ENCODE measurements at places on chromosomes 3 and 15.

DNA sequence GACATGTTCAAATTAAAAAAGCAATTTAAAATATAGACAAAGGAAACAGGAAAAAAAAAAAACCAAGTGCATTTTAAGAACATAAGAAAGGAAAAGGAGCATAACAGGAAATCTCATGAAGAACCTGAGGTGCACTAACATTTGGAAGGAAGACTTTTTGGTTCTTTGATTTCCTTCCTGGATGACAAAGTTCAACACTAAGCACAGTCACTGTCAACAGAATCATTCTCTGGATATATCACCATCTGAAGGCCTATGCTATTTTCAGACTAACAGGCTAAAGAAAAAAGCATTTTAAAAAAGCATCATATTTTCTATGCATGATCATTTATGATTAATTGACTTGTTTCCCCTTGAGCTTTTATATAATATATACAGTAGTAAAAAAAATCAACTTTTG is 349.6 kb downstream of the PLCL2 start:
- no peak for DNase-seq

- no peak for DNase-seq
These were observed 87.8 kb downstream of the RYR3 start for GRCh38 chr15:33398555-33398954.

GRCh38 chr15:70424937-70425411 is 327.3 kb upstream of the TLE3 start:
- no peak for DNase-seq

GRCh38 chr3:115708540-115708939 is 85.2 kb downstream of the GAP43 start:
- DNase-seq, result no peak

GRCh38 chr3:111978583-111979433 is at the start of gene ABHD10:
Gene ABHD10, plus strand, starts transcription at chr3:111979026. Its CDS starts 36 bp downstream, at chr3:111979062.
- DNase-seq, result peak; percentile 98

- no peak for DNase-seq
These were observed 270.0 kb upstream of the PEX5L start for GRCh38 chr3:180306691-180307090.

DNA sequence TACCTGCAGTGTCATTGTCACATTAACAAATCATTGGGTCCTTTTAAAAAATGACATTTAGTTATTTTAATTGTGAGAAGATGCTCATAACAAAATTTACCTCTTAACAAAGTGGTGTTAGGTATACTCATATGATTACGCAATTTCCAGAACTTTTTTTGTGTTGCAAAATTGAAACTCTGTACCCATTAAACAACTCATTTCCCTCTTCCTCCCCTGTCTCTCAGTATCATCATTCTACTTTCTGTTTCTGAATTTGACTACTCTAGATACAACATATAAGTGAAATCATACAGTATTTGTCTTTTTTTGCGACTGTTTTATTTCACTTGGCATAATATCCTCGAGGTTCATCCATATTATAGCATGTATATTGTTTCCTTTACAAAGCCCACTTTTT is 58.7 kb upstream of the CHST2 start:
- no peak for DNase-seq

GRCh38 chr3:88611826-88612326 is 462.1 kb downstream of the C3orf38 start:
- no peak for DNase-seq

GRCh38 chr3:57559526-57559925 is 3.5 kb downstream of the PDE12 start:
- DNase-seq, result peak; percentile 36

GRCh38 chr3:98811048-98811447 is 47.9 kb downstream of the ST3GAL6 start:
- DNase-seq, result no peak

GRCh38 chr15:80831606-80832224 is 52.5 kb downstream of the CEMIP start:
- no peak for DNase-seq

DNA sequence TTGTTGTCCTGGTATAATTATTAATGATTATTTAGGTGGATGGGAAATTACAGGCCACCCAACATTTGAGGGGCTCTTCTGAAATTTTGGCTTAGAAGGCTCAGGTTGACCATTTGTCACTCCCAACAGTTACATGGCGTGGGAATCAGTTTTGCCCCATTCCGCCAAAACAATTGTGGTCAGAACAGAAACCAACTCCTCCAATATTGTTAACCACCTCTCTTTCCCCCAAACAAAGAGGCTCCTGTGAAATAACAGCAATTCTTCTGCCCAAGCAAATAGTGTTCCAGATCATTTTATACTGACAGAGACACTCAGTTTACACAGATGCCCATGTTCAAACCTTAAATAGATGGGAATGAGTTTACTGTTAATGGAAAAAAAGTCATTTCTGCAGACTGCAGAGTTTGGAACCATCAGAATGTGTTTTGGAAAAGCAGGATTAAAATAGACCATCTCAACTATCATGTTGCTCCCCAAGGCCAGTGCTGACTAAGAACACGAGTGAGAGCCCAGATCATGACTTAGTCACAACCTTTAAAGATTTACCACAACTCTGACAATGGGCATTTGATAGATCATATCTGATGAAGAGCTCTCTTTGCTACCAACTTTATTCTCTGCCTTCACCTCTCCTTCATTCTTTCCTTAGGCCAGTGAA is 102.1 kb downstream of the DUT start:
- peak; percentile 75 for DNase-seq

DNA sequence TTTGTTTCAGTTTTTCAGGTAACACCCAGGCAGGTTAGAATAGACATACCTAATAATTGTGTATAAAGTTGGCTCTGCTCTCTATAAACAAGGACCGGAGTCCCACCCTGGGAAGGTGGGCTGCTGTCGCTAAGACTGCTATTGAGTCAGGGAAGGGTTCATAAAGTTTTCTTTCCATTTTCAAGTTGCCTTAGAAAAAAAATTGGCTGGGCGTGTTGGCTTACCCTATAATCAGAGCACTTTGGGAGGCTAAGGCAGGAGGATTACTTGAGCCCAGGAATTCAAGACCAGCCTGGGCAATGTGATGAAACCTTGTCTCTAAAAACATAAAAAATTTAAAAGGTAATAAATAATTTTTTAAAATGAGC is 11.3 kb upstream of the PIAS1 start:
- DNase-seq, result no peak
